ENCODE measurements at places on chromosomes 1 and 21.

- no peak for DNase-seq
Measured at GRCh38 chr1:201591981-201592380, 53.1 kb downstream of the NAV1 start.

- DNase-seq = no peak
Measured at GRCh38 chr21:34986561-34987500, 62.3 kb downstream of the RUNX1 start.

- DNase-seq = no peak
Measured at GRCh38 chr21:26444646-26445045, 128.4 kb downstream of the CYYR1 start.

- no peak for DNase-seq
Measured at GRCh38 chr1:225736437-225737098, 41.1 kb upstream of the SRP9 start.

DNA sequence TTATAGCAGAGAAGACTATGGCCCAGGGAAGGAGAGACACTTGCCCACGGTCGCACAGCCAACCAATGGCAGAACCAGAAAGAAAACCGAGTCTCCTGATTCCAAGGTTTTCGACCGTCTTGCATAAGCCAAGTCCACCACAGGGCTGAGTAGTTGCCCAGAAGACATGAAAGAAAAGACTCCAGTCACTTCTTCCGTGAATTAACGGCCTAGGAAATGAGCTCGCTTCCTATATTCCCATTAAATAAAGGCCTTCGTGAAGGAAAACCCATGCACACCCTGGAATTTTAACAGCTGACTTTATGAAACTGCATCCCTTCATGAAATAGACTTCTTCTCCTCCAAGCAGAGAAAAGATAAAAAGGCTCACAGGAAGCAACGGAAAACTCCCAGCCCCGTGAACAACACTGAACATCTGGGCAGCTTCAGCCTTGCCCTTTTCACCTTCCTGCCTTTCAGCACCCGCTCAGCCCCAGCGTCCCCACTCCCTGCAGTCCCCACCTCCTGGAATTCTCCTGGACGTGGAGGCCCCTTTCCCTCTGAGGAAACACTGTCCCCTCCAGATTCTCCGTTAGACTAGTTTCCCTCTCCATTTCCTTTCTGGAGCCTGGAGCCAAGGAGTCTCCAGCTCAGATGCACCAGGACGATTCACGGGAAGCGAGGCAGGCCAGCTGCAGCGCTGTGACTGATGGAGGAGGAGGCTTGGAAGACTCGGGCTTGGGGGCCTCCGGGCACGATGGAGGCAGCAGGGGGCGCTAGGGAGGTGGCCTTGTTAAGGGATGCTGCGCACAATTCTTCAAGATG lies 2.7 kb upstream of the MYOC start:
- DNase-seq = peak; percentile 35

DNA sequence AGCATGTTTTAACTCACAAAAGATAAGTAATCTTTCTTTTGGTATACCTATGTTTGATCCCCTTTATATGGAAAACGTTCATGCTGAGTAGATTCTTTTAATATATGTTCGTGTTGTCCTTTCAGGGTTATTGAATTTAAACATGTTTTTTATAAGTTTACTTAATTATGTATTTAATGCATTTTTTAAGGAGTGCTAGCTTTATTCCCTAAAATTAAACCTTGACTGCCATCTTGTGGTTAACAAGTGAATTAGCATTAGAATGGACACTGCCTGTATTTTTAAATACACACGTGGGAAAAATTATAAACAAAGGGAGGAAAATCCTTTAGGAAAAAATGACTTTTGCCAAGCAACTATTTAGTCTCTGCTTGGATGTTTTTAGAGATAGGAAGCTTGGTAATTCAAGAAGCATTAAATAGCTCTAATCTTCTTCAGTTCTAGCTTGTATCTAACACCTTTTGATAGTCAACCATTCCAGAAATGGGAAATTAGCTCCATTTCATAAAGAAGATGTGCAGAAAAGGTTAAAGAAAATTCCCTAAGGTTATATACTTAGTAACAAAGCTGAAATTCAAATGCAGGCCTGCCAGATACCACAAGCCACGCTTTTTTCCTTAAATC lies 43.0 kb downstream of the UBE2U start:
- peak; percentile 29 for DNase-seq

DNA sequence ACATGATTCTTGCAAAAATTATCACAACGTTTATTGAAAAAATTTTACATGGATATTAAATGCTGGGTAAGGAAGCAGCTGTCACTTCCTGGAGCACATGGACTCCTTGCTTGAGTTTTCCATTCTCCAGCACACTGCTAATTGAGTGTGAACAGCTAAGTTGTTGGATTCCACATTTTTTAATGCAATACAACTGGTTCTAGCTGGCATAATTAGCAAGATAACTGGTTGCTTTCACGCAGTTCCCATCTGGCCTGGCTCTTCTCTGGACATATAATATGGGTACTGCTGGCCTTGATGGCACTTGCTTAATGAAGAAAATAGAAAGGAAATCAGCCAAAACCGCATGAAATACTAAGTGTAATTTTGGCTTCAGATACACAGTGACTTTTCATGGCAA lies 26.6 kb downstream of the RGS21 start:
- DNase-seq = no peak

DNA sequence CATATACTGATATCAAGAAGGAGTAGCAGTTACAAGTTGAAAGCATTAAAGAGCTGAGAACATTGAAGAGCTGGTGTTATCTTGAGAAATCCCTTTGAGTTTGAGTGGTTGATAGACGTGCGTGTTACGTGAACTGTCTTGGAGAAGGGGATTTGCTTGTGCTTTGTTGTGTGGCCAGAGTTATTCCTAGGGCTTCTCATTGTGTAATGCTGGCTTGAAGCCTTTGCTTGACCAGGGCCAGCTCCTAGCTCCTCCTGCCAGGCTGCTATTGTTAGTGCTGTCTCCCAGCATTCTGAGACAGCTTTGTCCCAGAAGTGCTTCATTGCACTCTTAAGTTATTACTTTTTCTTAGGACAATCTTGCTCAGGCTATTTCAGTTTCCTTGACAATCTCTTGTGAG lies 116.2 kb upstream of the KCNK2 start:
- DNase-seq = no peak

- no peak for DNase-seq
Measured at GRCh38 chr21:40162075-40162474, 294.8 kb downstream of the PCP4 start.

GRCh38 chr21:42568376-42568775 lies 54.7 kb downstream of the SLC37A1 start:
- DNase-seq = no peak

DNA sequence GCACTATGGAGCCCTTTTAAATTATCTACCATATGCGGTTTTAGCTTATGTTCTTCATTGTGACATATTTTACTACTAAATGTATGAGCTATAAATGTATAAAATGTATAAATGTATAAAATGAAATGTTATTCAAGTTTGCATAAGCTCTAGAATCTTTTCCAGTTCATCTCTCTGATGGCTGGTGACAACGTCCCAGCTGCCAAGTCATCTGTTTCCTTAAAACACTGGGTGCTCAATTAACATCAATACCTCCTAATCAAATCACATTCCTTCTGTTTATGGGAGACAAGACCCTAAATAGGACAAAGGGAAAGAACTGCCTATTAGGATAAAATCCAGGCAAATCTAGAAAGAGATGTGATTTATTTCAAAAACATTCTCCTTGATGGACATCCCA lies 22.9 kb downstream of the DSTYK start:
- DNase-seq = no peak

DNA sequence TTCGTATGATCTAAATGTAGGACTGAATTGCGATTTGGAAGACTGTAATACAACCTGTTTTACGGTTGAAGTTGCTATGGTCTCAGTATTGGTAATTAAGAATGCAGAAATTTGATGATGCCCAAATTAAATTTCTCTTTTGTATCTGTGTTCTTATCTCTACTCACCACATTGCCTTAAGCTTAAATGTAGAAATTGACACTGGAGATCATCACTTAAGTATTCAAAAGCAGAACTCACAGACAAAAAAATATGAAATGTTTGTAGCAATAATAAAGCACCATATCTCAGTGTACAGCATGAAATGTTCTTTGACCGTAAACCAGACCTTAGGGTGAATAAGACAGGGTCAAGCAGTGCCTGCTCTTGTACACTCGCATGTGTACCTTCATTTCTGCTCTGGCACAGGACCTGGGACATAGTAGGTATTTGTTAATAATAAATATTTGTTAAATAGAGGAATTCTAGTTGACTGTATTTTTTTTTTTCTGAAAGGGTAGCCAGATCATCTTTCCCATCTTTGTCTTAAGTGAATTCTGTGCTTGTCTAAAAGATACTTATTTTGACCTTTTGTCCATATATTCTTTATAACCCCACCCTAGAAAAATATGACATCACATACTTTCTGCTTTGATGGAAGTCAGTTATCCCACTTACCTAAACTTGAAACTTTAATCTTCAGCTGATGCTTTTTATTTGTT lies 1.5 kb downstream of the CDC7 start:
- DNase-seq = no peak

DNA sequence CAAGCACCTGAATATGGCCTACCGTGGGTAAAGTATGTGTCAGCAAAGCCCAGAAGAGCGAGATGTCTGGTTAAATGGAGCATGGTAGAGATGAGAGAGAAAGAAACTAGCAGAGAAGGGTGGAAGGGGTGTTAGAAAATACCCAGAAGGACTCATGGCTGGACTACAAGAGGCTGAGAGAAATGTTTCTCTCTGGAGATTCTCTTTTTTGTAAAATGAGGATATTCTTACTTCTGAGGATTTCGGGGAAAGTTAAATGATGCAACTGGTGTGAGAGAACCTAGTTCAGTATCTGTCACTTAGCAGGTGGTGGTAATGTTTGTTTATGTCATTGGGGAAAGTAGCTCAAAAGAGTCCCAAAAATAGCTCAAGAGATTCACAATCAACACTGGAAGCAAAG lies 7.2 kb upstream of the EPS15 start:
- no peak for DNase-seq

DNA sequence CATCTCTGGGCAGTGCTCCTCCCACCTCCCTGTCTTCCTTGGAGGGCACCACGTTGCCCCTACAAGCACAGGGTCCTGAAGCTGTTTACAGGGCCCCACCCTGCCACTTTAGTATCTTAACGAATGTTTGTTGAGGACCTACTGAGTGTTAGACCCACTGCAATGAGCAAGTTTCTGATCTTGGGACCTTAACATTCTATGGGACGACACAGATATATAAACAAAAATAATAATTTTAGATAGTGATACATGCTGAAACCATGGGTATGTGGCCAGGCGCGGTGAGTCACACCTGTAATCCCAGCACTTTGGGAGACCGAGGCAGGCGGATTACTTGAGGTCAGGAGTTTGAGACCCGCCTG lies 10.1 kb downstream of the ENTREP3 start:
- no peak for DNase-seq

GRCh38 chr21:15732996-15733329 lies 3.2 kb downstream of the USP25 start:
- no peak for DNase-seq

DNA sequence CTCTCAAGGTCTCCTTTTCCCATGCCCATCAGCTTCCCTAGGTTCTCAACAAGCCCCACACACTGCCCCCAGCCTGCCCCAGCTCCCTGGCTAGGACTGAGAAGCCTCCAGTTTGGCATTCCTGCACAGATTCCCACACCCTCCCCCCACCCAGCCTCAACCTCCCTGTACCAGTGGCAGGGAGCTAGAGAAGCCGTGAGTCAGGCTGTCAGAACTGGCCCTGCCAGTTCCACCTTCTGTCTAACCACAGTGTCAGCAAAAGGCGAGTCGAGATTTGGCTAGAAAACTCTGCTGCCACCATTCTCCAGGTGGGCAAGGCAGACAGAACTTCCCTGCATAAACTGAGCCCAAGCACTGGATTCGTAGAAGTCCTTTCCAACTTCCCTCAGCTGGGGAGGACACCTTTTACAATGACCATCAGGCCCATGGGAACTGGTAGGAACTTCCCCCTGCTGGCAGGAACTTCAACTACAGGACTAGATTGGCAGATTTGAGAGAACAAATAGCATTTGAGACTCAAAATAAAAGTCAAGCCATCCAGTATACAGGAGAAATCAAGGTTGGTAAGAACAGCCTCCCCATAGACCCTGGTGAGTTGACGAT lies 31.0 kb downstream of the TNNT2 start:
- DNase-seq = peak; percentile 37

- no peak for DNase-seq
Measured at GRCh38 chr1:1402072-1402900, 3.2 kb upstream of the CCNL2 start.

GRCh38 chr1:998995-999724 lies 737 bp downstream of the HES4 start:
- DNase-seq = no peak

GRCh38 chr1:213988507-213989001 lies 781 bp downstream of the PROX1 start:
- no peak for DNase-seq

- no peak for DNase-seq
Measured at GRCh38 chr1:20684050-20684620, 23.0 kb upstream of the DDOST start.

DNA sequence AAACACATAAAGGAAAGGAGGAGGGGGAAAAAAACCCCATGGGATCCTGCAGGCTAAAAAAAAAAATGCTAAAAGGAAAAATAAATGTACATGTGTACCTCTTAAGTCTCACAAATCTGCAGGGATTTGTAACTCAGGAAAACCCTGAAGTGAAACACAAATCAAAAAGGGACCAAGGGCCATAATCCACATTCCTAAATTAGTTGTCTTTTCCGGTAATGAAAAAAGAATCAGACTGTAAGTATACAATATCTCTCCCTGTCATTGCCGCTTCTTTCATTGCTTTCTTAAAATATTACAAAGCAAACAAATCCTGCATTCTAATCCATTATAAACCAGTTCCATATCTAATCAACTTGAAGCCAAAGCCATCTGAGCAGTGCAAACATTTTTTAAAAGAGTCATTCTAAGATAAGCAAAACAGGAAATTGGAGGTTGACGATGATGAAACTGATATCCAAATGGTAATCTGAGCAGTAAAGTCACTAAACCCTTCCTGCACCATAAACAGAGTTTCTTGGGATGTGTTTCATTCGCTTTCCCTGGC lies 58.7 kb upstream of the SIM2 start:
- no peak for DNase-seq

DNA sequence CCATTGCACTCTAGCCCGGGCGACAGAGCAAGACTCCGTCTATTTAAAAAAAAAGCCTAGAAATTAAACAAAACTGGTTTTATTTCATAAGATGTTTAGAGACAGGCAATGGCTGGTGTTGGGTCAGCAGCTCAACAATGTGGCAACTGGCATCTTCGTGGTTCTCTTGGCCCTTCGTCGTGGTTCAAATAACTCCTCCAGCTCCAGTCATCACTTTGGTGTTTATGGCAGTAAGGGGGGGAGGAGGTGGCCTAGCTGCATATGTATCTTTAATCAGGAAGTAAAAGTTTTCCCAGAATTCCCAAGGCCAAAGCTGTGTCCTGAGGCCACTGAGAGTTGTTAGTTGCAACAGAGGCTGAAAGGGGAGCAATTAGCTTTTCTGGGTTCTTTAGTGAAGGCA lies 13.0 kb upstream of the LTN1 start:
- DNase-seq = no peak

GRCh38 chr1:64478594-64479470 lies 8.9 kb downstream of the CACHD1 start:
- DNase-seq = no peak

GRCh38 chr1:203088441-203088840 lies 2.6 kb upstream of the MYOG start:
- DNase-seq = no peak

GRCh38 chr1:29332204-29332603 lies 95.9 kb downstream of the PTPRU start:
- DNase-seq = no peak

- no peak for DNase-seq
Measured at GRCh38 chr1:55585402-55585792, 370.2 kb upstream of the USP24 start.

Measured in large intestine (tissue), 12 donors.